ENCODE measurements at places on chromosomes 4 and X.

DNA sequence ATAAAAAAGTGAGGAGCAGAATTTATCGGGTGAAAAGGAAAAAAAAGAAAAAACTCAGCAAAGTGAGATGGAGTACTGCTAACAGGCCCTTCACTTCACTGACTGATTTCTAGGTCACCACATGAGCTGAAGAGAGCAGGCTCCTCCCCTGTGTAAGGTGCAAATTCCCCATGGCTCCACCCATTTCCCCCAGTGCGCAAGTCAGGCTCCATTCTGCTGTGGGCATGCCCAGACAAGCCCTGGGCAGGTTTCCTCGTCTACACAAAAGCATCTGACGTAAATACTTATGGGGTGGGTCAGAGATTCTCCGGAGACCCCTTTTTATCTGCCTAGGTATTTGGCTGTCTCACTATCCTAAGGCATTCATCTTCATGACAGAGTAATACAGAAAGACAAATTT, 157.9 kb downstream of the MAGEB5 start:
- no peak for DNase-seq

DNA sequence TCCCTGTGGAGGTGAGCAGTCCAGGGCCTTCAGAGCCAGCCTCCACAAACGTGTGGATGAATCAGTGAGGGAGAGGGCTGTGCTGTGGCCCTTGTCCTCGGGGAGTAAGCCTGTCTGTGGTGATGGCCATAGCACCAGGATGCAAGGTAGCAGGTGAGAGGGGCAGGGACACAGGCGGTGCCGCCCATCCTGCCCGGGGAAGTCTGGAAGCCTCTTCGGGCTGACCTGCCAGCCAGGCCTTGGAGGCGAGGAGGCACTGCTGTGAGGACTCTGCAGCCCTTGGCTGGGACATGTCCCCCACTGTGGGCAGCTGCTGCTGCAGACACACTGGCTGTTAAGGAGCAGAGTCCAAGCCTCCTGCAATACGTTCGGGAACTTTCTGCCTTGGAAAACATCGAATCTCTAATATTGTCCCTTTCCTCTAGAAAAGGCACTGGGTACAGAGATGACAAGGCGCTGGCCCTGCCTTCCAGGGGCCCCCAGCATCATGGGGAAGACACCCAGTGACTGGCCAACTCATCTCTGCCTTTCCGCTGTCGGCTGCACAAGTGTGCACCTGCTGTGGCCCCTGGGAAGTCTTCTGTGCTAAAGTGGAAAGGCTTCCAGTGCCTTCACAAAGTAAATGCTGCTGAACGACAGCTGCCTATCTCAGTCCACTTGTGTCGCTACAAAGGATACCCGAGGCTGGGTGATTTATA, 101.4 kb downstream of the ADRA2C start:
- DNase-seq, result no peak

- DNase-seq, result no peak
Observed at GRCh38 chrX:126551306-126551705, 1.3 kb downstream of the DCAF12L1 start.

- DNase-seq, result no peak
Observed at GRCh38 chrX:130726661-130727060, 176.3 kb downstream of the ENOX2 start.

DNA sequence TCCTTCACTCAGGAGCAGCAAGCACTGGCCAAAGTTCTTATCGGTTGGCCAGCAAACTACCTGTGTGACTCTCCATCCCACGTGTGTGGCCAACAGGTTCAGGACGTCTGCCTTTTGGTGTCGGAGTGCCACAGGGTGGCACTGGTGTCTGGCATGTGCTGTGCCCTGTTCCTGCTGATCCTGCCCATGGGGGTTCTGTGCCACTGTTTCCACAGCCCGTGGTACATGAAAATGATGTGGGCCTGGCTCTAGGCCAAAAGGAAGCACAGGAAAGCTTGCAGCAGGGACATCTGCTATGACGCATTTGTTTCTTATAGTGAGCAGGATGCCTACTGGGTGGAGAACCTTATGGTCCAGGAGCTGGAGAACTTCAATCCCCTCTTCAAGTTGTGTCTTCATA, 4.6 kb upstream of the TLR2 start:
- DNase-seq, result no peak

GRCh38 chr4:84639145-84639544, 56.2 kb downstream of the CDS1 start:
- DNase-seq, result no peak

GRCh38 chrX:70477734-70478075, 33.1 kb downstream of the DLG3 start:
- DNase-seq, result no peak

GRCh38 chr4:23882976-23883531, 6.8 kb downstream of the PPARGC1A start:
- no peak for DNase-seq

- DNase-seq, result no peak
Observed at GRCh38 chr4:65668201-65669089, 1.8 kb downstream of the EPHA5 start.

DNA sequence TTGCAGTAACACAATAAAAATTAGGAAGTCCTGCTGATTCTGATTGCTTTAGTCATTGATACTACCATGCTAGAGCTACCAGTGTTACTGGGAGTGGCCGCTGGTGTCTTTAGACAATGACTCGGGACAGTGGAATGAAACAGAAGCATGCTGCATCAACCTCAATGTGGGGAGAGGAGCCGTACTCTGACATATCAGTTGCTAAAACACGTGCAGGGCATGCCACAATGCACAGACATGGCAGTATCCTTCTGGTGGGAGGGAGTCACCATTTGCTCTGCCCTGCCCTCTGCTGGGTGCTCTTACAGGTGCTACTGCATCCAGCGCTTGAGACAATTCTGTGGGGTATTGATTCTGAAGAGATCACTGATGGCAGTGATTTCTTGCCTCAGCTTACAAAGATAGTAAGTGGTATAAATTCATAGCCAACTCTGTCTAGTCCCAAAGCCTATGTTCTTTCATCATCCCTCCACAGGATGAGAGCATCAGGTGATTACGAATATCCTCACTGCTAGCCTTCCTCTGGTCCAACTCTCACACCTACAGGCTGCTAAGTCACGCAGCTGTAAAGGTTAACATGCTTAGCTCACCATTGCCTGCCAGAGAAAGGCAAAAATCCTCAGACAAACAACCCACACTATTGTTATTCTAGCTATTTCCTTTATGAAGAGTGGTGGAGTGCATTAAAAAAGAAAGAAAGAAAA, 43.7 kb downstream of the NSG1 start:
- DNase-seq, result no peak

DNA sequence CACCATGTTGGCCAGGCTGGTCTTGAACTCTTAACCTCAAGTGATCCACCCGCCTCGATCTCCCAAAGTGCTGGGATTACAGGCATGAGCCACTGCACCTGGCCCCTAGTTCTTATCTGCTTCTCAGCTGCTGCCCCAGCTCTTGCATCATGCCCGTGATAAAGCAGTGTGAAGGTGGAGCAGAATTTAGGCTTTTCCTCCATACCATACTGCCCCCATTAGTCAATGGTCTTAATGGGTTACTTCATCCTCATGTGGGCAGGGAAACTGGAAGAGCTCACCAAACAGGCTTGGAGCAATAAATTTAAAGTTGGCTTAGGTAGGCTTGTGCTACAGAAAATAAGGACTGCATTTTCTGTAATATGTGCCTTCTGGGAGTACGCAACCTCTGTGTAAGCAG, 636.9 kb upstream of the BOD1L1 start:
- DNase-seq, result no peak

DNA sequence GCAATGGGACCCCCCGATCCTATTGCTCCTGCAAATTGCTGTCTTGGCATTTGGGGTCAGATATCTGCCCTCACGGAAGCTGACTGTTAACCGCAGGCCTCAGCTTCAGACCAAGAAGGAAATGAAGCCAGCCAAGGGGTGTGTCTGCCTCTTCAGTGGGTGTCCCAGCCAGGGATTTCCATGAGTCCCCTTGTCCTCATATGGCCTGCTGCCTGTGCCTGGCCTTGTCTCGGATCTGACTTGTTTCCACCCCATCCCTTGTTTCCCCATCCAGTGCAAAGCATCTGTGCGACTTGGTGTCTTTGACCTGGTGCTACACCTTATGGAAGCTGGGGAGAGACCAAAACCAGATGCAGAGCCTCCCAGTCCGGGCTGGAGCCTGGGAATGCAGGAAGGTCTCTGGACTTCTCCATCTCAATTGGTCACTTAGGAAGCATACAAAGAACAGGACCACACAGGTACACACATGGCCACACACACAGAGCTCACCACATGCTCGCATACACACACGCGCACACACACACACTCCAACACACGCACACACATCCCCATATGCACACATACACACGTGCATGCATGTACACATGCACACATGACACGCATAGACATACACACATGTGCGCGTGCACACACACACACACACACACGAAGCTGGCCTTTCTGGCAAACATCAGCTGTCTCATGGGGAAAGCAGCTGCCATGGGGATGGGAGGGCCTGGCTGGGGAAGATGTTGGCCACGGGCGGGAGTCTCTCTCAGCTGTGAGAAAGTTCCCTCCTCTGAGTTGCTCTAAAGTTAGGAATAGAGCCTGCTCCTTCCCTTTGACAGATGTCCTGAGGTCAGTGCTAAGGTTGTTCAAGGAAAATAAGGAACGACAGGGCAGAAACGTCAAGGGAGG, 65.5 kb downstream of the CRMP1 start:
- no peak for DNase-seq

DNA sequence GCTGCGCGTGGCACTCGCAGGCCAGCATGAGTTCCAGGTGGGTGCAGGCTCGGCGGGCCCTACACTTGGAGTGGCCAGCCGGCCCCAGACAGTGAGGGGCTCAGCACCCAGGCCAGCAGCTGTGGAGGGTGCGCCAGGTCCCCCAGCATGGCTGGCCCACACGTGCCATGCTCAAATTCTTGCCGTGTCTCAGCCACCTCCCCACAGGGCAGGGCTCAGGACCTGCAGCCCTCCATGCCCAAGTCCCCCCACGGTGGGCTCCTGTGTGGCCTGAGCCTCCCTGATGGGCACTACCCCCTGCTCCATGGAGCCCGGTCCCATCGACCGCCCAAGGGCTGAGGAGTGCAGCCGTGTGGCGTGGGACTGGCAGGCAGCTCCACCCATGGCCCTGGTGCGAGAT, 210.2 kb downstream of the COX7B2 start:
- DNase-seq, result no peak

DNA sequence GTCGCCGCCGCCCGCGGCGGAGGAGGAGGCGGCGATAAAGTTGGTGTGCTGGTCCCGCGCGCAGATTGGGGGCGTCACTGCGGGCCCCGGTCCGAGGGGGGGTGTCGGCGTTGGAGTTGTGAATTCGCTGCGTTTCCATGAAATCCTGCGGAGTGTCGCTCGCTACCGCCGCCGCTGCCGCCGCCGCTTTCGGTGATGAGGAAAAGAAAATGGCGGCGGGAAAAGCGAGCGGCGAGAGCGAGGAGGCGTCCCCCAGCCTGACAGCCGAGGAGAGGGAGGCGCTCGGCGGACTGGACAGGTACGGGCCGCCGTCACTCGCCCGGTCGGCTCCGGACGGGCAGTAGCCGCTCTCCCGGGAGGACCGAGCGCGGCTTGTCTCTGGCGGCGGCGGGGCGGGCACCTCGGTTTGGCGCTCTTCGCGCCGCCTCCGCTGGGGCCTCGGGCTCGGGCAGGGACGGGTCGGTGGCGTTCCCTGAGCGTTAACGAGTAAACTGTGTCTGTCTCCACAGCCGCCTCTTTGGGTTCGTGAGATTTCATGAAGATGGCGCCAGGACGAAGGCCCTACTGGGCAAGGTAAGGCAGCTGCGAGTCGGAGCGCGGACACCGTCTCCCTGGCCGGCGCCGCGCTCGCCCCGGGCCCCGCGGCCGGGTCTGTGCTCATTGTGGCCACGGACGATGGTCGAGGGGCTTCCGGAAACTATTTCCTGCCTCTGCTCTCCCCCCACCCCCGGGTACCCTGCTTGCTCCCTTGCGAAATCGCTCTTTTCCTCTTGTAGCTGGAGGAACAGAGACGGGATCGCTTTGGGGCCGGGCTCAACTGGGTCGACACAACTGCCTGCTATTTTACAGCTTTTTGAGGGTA, 658 bp downstream of the KDM6A start:
- peak; percentile 10 for DNase-seq

DNA sequence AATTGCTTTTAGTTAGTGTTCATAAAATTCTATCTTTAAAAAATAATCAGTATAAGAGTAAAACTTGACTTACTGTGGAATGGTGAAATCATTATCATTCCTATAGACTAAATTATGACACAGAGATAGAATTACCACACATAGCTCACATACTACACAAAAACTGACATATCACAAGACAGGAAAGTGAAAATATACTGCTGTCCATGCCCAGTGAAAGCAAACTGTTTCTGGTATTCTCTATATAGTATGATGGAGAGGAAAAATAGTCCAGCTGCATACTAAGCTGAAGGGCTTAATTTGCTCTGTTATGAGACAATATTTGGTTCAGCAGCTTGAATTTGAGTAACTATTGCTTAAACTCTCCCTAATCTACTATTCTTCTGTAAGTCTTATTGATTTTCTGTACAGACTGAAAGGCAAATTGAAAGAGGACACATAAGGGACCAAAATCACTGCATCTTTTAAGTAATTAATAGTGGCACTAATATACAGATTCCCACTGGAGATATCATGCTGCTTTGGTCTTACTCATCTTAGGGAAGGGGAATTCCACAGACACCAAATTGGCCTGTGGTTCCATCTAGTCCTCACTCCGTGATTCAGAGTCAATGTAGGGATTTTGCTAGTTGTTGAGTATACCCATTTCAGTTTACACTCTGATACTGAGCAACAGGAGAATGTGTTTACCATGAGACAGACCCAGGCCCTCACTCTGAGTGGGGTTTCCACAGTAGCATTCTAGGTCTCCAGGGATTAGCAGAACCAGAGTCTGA, 47.4 kb upstream of the AGA start:
- no peak for DNase-seq

- DNase-seq, result no peak
Observed at GRCh38 chr4:78439328-78439727, 112.2 kb upstream of the ANXA3 start.

DNA sequence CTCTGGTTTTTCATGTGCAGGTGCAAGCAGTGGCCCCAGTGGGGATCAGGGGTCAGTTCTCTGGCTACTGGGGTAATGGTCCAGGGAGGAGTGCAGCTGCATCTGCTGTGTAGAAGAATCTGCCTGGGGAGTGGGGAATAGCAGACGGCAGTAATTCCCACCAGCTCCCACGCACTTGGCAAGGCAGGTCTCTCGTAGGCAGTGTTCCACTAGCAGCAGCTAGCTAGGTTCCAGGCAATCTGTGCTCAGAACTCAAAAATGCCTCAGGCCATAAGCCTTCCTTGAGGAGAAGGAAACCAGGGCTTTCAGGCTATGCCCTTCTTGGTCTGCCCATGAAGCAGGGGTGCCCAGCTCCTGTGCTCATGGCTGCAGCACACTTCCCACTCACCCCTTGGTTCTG, 38.8 kb downstream of the DCLK2 start:
- no peak for DNase-seq

Measured in stimulated activated CD8-positive, alpha-beta memory T cell treated with anti-CD3 and anti-CD28 coated beads, Interleukin-15, amount 100 ng/mL, for 24 hours (primary cell).